Liver (tissue), 10 donors: ENCODE measurements at places on chromosomes 12 and 14. TPM values are rescaled to one million over a fixed set of nuclear protein-coding genes. Genes with fewer than 3 reads are reported as not detected.

GRCh38 chr14:23008831-23009230 is 1.1 kb downstream of the C14orf93 start:
- DNase-seq, result no peak

DNA sequence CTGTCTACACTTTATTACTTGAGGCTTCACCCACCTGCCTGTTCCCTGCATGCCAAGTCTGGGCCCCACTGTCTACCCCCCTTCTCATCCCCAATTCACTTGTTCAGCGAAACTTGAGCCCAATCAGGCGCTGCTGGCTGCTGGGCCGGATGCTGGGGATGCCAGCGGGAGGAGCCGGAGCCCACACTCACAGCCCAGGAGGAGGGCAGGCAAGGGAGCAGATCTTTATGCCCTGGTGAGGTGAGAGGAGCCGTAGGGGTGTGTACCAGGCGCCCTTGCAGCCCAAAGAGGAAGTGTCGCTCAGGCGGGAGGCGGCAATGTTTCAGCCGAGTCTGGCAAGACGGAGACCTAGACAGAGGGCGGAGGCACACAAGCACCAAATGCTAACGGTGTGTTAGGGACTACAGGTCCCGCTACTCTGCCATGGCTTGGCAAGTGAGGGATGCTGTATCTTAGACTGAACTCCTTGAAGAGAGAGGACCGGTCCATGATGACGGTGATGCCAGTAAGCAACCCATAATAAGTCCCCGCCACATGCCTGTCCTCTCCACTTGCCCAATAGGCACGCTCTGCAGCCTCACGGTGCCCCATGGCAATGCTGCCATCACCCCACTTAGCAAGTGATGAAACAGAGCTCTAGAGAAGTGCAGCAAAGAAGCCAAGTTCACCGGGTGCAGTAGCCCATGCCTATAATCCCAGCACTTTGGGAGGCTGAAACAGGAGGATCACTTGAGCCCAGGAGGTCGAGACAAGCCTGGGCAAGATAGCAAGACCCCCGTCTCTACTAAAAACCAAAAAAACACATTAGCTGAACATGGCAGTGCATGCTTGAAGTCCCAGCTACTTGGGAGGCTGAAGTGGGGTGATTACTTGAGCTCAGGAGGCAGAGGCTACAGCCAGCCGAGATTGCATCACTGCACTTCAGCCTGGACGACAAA is 41.6 kb downstream of the LRRC74A start:
- DNase-seq, result no peak

DNA sequence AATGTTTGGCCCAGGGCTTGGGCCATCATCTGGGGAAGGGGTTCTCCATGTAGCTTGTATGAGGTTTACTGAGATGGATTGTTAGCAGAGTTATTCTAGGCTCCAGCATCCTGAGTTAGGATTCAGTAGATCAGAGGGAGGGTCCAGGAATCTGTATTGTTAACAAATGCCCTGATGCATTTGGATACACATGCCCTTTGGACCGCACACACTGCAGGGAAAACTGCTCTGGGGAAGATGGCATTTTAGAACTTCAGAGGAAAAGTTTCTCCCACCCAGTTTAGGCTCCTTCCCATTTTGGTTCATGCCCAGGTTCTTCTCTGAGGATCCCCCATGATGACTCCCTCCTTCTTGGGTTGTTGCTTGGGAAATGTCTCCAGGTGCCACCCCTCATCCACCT is 193.3 kb downstream of the KTN1 start:
- DNase-seq, result no peak

The MANSC1 gene
- polyA plus RNA-seq, result 7.8 TPM

DNA sequence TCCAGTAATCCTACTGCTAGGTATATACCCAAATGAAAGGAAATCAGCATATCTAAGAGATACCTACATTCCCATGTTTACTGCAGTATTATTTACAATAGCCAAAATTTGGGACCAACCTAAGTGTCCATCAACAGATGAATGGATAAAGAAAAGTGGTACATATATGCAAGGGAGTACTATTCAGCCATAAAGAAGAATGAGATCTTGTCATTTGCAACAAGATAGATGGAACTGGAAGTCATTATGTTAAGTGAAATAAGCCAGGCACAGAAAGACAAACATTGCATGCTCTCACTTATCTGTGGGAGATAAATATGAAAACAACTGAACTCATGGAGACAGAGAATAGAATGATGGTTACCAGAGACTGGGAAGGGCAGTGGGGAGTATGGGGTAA is 109.5 kb downstream of the INSM2 start:
- no peak for DNase-seq
